ENCODE measurements at places on chromosomes 11 and 22.

- no peak for DNase-seq
Observed at GRCh38 chr11:44780940-44781631, 54.3 kb downstream of the TSPAN18 start.

DNA sequence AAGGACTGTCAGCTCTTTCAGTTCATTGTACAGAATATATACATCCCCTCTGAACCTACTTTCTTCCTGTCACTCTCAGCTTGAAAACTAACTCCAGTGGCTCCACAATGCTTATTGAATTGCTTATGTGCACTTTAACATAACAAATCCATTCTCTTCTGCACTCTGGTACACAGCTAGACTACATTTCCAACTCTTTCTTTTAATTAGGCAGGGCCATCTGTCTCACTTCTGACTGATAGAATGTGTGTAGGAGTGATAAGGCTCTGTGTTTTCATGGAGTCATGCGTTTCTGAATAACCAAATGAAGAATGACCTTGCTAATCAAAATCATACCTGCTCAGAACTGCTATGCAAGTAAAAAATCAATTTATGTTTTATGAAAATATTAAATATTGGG, 278.5 kb upstream of the CCDC179 start:
- DNase-seq = no peak

GRCh38 chr11:110883256-110883655, 171.0 kb upstream of the ARHGAP20 start:
- DNase-seq = no peak

DNA sequence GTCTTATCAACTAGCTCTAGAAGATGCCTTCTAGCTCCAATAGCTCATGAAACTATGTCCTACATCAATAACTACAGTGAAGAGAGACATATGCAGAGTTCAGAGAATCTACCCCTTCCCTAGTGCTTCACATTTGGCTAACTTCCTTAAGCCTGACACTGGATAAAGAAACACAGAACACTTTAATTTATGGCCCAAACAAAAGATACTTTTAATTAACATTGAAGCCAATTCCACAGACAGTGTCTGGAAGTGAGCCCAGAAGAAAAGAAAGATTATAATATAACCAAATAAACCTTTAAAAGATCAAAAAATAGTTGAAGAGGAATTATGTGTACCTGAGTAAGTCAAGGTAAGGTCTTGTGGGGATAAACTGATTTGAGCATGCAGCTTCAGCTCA, 255.2 kb downstream of the C11orf87 start:
- no peak for DNase-seq

GRCh38 chr22:31394326-31394725, 5.1 kb upstream of the DRG1 start:
- no peak for DNase-seq

DNA sequence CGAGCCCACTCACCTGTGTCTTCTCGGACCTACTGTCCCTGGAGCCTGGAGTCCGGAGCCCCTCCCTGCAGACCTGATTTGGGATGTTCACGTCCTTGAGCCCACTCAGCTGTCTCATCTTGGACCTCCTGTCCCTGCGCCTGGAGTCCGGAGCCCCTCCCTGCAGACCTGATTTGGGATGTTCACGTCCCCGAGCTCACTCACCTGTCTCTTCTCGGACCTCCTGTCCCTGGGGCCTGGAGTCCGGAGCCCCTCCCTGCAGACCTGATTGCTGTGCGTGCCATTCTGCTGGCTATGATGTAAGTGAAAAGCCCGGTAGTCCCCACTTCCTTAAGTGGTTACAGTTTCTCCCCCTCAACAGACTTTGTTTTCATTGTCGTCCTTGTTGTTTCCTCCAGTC, 867.1 kb downstream of the BRD1 start:
- no peak for DNase-seq

DNA sequence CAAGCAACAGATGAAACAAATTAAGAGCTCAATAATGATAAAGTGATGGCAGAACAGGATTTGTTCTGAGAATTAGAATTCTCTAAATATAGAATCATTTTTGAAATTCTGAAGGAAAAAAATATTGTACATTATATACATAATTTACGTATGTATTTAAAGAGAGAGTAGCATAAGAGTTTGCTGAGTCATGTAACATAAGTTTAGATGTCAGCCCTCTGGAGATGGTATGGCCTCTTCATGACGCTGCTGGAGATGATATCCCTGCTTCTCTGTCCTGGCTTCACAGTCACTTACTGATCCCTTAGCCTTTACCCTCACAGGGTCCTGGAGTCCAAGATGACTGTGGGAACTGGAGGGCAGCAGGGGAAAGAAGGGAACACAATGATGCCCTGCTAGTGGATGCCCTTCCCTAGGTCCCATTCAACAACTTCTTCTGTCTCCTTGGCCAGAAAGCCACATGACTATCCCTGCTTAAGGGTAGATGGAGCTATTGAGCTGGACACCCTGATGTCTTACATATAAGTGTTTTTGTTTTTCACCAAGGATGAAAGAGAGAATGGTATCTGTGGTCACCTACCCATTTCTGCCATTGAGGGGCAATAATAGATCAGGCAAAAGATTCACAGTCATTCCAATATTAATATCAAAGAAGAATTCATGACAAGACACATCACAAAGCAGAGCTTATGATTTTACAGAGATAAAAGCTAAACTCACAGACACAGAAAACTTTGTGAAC, 753.1 kb downstream of the TBC1D22A start:
- DNase-seq = no peak

- DNase-seq = peak; percentile 87
Observed at GRCh38 chr22:37198258-37199102, 10.4 kb upstream of the C1QTNF6 start.

GRCh38 chr11:26993965-26994457, at the start of gene FIBIN:
FIBIN (plus strand) TSS chr11:26994112; CDS start chr11:26994527, 415 bp downstream.
- DNase-seq = no peak

DNA sequence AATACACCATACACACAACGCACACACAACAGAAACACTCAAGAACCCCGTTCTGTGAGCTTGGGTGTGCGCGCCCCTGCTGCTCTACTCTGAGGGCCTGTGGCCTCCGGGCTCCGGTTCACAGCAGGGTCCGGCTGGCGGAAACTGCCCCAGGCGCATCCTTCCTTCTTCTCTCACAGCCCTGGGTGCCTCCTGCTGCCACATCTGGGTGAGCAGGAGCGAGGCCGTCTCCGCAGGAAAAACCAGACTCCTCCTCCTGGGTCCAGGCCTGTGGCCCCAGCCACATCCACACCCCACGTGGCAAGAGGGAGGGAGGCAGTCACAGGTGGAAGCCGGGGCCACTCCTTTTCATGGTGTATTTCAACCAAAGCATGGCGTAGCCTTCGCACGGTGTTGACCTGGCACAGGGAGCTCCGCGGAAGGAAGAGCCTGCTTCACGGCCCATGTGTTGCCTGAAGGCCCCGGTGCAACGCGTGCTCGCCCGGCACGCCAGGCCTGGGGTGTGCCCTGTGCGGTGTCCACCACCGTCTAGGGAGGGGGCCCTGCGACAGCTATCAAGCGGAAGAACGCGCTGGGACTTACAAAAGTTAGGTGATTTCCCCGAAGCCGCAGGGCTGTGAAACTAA, 1502.7 kb downstream of the TBC1D22A start:
- DNase-seq = no peak

DNA sequence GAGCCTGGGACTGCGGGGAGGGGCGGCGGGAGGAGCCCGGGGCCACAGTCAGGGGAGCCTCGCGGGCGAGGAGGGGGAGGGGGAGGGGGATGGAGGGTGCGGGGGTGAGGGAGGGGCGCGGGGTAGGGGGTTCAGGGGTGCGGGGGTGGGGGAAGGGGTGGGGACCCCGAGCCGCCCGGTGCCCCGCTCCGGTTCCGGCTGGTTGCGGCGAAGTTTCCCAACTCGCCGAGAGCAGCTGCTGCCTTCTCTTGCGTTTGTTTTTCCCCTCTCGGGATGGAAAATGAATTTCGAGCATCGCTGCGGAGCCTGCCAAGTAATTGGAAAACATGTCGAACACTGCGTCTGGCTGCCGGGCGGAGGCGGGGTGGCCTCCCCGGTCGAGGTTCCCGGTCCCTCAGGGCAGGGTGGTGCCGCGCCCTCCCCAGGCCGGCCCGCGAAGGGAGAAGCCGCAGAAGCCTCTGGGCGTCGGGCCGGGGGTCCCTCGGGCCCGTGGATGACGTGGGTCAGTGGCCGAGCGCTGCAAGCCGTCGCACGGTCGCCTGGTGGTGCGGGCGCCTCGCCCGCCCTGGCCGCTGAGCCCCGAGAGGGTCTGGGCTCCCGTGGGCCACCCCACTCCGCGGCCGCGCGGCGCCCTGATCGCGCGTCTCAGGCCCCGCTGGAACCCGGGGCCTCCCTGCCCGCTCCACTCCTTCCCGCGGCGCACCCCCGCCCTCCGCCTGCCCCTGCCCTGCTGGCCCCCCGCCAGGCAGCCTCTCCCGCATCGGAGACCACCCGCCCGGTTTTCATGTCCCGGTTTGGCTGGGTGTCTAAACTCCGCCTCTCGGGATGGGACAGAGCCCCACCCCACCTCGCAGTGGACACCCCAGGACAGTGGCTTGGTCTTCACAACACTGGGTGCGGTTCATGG, 12.1 kb downstream of the SPATA19 start:
- DNase-seq = no peak

GRCh38 chr11:70582886-70583641, 184.7 kb downstream of the CTTN start:
- no peak for DNase-seq

GRCh38 chr22:24305260-24305692, 34.6 kb downstream of the SPECC1L start:
- no peak for DNase-seq

GRCh38 chr11:112694245-112694644, 267.0 kb upstream of the NCAM1 start:
- DNase-seq = no peak

DNA sequence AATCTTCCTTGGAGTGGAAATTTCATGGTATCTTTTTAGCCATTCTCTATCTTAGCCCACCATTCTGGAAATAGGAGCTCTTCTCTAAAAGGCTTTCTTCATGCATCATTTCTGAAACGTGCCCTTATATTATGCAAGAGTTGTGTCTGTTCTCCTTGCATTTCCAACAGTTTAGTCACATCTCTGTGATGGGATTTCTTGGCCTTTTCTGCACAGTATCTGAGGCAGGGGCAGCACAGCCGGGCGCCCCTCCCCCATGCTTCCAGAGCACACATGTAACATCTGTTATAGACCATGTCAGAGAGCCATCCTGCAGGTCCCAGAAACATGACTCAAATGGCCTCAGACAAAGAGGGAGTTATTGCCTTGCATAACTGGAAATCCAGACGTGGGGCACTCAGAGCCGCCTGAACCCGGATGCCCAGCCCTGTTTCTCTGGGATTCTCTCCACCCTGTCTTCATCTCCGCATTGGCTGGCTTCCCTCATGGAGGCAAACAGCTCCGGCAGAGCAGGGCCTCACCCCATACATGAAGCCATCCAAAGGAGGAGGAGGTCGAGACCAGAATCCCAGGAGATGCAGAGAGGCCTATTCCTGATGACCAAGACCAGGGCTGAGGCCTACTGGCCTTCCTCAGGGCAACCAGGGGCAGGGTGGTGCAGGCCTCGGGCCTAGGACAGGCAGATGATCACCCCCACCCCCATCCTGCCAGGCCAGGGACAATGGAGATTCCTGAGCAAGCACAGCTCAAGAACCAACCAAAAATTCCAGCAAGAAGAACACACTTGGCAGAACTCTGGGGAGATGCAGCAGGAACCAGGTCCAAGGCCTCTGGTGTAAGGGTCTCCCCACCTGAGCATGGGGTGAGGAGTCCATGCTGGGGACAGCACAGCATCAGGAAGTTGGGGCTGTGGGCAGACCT, 61.3 kb downstream of the IGLL5 start:
- no peak for DNase-seq

- no peak for DNase-seq
Observed at GRCh38 chr11:19953909-19954308, 206.4 kb downstream of the DBX1 start.

- DNase-seq = no peak
Observed at GRCh38 chr11:73852049-73852448, 24.6 kb downstream of the COA4 start.
